ENCODE measurements at places on chromosomes 6 and 20.
A peak's percentile ranks its signal among the peaks of the same experiment; 100 is the strongest.

DNA sequence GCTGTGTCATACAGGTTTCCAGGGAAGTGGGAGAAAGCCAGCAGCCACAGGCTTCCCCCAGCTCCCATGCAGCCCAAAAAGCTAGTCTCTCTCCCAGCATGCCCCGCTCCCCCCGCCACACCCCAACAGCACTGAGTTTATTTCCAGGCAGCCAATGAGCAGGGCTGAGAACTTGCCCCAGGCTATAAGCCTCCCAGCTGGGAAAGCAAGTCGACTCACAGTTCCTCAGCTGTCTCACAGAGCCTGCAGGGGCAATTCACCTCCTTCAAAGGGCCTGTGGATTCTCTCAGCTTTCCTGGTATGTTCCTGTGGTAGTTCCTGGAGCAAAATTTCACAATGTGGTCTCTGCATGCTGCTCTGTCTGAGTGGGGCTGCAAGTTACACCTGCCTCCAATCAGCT, 34.2 kb downstream of the PAX1 start:
- H3K36me3 ChIP-seq: no peaks in the 10 kb centered on the region
- no peaks in the 10 kb centered on the region for H3K4me1 ChIP-seq
- no peak for DNase-seq

GRCh38 chr6:40714143-40714542, 127.0 kb upstream of the LRFN2 start:
- no peak overlapping the region for H3K4me3 ChIP-seq
- H3K27me3 ChIP-seq: no peaks in the 10 kb centered on the region
- H3K4me1 ChIP-seq: peaks cover 31% of the 10 kb centered on the region
- DNase-seq: no peak
- no peaks in the 10 kb centered on the region for H3K36me3 ChIP-seq
- H3K27ac ChIP-seq: no peak overlapping the region

- H3K4me1 ChIP-seq: peaks cover 18% of the 10 kb centered on the region
- peaks cover 10% of the 10 kb centered on the region for H3K36me3 ChIP-seq
- peak; percentile 54 for DNase-seq
- H3K4me3 ChIP-seq: no peak overlapping the region
Measured at GRCh38 chr6:44951253-44951747, 376.8 kb upstream of the RUNX2 start.

- H3K36me3 ChIP-seq: peaks cover 80% of the 10 kb centered on the region
- DNase-seq: no peak
- H3K27me3 ChIP-seq: no peaks in the 10 kb centered on the region
- H3K4me3 ChIP-seq: no peak overlapping the region
- no peaks in the 10 kb centered on the region for H3K4me1 ChIP-seq
Measured at GRCh38 chr20:32153156-32153665, 43.7 kb downstream of the TM9SF4 start.

DNA sequence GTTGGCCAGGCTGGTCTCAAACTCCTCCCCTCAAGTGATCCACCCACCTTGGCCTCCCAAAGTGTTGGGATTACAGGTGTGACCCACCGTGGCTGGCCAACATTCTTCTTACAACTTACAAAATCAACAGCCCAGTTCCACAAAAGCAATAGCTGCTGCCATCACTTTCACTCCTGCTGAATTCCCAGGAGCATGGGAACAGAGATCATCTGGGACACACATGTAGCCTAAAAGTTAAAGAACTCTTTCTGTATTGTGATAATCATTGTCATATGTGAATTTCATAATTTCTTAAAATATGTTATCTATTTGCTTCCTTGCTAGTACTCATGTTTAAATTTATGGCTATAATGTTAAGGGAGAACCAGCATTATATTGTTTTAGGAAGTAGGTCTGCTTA, 51.7 kb downstream of the NCOA6 start:
- H3K4me1 ChIP-seq: no peaks in the 10 kb centered on the region
- peaks cover 62% of the 10 kb centered on the region for H3K36me3 ChIP-seq
- no peak overlapping the region for H3K4me3 ChIP-seq
- no peak overlapping the region for H3K27ac ChIP-seq
- DNase-seq: no peak

Data from DND-41 (cell line).